Activated CD4-positive, alpha-beta T cell treated with anti-CD3 and anti-CD28 coated beads for 1 hour (primary cell): ENCODE measurements at places on chromosomes 6 and 20.

DNA sequence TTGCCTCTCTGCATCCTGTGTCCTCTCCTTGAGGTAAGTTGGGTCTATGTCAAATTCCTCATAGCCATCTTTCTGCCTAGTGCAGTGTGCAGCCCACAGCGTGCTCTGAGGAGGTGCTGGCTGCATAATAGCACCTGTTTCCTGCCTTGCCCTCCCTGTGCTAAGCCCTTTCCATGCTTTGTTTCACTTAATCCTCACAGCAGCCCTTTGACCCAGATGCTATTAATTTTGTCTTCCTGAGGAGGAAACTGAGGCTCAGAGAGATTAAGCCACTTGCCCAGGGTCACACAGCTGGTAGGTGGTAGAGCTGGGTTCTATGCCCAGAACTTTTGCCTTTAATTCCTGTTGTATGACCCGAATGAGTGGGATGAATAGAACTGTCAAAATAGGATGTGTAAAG, 13.5 kb downstream of the FAM83D start:
- no peak for DNase-seq

- DNase-seq: no peak
Measured at GRCh38 chr6:36820700-36821580, 18.3 kb downstream of the CPNE5 start.

DNA sequence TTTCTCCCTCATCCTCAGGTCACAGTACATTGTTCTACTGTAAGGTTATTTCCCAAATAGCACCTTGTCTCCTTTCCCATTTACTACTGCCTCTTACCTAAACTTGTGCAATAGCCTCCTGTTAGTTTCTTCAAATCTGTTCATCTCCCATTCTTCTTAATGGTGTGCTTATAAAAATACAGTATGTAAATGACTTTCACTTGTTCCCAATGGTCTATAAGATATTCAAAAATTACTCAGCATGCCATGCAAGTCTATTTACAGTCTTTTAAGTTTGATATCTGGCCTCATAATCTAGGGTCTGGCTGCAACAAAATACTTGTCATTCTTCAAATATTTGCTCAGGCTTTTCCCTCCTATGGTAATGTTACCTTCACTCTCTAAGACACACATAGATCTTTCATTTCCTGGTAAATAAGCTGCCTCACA, 31.5 kb upstream of the RHAG start:
- DNase-seq: no peak

DNA sequence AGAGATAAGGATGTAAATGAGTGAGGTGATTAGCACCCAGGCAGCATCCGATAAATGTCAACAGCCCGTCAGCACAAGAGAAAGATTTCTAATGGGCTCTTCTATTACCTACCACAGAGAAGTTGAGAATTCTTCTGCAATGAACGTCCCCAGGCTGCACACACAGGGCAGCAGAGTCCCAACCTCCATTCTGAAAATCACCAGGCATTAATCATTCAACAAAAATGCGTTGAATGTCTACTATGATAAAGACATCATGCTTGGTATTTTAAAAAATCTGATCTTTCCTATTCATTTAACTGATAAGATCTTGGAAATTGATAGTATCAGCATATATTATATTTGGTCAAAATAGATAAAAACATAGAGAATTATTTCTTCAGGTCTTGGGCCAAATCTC, 59.5 kb upstream of the VGLL2 start:
- DNase-seq: no peak

DNA sequence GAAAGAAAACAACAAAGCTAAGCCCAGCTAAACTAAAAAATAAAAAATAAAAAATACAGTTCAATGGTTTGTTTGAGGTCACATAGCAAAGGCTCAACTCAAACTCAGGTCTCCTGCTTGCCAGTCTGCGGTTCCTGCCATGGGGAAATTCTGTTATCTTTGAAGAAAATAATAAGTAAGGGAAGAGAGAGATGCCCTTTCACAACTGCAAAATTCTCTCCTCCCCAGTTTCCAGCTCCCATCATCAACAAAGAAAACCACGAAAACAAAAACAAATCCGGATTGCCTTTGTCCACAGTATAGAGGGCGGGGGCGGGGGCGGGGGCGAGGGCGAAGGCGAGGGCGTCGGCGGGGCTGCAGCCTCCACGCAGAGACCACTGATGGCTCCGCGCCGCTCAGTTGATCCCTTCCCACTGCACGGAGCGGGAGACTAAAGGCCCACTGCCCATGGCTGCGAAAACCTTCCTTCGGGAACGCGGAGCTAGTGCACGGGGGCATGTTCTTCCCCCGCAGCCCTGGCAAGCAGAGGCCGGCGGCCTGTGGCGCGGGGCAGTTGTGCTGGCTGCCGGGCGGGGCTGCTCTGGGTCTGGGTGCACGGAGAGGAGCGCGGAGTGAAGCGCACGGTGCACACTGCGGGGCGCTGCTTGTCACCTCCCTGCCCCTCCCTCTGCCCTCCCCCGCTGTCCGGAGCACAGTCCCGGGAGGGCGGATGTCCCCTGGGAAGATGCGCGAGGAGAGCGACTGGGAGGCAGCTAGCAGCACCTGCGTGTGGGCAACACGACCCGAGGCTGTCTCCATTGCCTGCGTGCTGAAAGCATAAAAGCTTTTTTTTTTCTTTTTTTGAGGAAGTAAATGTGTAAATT, 54.1 kb upstream of the TPD52L1 start:
- DNase-seq: no peak

DNA sequence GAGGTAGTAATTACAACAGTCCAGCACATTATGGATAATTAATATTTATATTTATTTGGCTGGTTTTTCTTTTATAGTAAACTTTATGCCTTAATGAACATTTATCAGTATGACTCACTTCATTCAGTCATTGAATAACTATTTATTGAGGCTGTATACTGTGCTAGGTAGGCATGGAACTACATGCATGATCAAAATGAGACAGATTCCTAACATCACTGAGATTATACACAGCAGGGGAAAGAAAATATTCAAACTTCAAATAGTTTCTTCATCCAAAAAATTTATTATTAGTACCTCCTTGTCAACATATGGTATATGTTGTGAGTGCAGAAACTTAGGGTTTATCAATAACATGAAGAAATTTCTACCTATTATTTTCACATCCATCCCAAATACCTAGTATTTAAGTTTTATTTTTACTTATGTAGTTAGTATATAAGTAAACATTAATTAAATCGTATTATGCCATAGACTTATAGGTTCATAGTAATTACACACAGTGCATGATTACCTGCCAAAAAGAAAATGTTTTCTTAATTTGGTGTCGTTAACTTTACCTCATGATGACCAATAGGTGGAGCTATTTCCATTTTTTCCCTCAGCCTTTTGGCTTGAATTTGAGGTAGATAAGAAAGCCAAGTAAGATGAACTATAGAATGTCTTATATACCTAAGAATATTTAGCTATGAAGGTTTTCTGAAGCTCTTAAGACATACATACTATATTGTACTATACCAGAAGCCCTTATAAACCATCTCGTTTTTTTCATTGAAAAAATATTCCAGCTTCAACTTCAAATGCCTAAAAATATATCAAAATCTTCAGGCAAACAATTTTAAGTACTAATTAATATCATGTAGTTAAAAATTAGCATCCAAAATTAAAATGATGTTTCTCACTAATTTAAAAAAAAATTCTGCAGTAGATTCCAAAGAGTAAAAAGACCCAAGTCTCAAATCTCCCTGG, 12.5 kb upstream of the TMEM30A start:
- no peak for DNase-seq

DNA sequence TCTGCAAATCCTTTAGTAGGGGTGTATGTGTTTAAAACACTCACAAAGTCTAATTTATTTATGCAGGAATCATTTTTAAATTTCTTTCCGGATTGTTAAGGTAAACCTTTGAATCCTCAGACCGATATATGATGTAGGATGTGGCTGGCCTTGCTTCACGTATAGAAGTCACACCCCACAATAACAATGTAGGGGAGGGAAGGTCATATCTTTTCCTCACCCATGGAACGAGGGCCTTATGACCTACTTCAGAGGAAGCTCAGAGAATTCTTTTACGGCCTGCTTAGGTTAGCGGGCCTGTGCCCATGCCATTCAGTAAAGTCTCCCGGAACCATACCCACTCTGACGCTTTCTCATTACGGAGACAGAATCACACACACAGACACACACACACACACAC, 102.9 kb downstream of the MAP3K7 start:
- DNase-seq: no peak

DNA sequence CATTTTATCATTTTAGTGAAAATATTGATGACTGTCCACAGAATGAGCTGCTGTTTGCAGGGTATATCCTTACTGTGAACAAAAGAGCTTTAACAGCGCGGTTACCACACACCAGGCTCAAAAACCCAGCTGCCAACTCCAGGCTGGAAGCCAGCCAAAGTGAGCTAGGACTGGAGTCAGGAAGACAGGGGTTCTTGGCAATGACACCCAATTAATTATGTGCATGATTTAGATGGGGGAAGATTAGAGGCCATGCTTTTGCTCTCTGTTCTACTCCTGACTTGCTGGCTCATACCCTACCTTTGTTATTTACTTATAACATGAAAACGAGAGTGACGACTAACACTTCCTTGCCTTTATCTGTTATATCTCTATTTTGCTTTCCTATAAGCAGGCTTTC, 128.9 kb upstream of the SHLD1 start:
- no peak for DNase-seq

DNA sequence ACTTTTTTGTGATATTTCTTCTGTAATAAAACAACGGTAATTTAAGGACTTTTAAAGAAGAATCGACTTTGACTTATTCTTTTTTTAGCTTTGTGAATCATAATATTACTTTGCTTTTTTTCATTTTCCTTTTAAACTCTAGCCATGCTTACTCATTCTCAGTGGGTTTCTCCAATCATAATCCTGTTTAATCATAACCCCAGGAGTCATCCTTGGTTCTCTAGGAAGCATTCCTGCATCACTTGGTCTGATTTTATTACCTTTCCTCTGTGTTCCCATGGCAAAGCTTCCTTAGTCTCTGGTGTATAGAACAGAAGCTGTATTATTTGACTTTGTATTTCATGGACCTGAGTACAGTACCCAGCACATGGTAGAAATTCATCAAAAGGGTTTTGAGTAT, 223.5 kb downstream of the CDKAL1 start:
- DNase-seq: no peak
